ENCODE measurements at places on chromosomes 2 and 18.

DNA sequence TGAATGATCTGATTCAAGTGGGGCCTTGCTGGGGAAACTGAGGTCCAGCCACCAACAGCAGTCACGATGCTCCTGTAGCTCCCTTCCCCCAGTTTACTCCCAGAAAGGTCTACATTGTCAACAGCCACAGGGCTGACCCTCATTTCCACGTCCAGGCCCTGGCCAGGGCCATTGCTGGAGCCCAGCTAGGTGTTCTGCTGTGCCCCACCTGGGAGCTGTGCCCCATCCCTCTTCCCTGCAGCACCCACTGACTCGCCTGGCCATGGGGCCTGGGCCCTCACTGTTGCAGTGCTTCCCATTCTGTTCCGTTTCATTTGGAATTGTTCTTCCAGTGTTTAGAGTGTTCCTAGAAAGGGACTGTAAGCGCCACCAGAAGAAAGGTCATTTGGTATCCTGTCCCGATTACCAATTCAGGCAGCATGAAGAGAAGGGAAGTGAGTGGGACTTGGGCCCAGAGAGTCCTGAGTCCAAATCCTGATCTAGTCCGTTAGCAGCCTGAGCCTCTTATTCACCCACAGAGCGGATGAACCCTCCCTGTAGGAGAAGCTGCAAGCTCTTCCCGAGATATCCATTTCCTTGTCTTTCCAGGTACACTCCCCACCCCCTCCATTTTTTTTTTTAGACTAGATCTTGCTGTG, 73.1 kb upstream of the HPCAL1 start:
- ATAC-seq = no peak

- ATAC-seq = no peak
These were observed at the start of gene SCYGR4 for GRCh38 chr2:227617316-227618230. Gene SCYGR4, plus strand, starts transcription at chr2:227617498. Its CDS starts 0 bp downstream, at chr2:227617498.

GRCh38 chr18:14092625-14093306, 39.5 kb downstream of the ZNF519 start:
- no peak for ATAC-seq

GRCh38 chr2:29065068-29065811, 9.1 kb downstream of the PCARE start:
- peak; percentile 19 for ATAC-seq

GRCh38 chr18:79453816-79454735, 58.3 kb downstream of the NFATC1 start:
- ATAC-seq = peak; percentile 50

DNA sequence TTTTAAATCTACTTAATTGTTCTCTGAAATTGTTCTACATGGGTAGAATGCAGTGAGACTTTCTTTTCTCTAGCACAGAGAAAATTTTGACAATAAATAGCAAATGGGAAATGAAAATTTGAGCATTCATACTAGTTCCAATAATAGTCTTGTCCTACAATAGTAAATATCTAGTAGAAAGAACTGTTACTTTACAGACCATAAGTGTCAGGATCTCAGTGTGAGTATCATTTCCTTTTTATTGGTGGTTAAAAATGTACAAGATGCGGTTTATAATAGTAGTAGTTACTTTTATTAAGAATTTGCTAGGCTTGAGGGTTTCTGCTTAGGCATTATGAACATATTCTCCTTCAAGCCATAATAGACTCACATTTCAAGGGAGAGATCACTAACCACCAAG, 43.2 kb downstream of the KCNE4 start:
- ATAC-seq = no peak

GRCh38 chr2:151851761-151852160, 23.5 kb upstream of the ARL5A start:
- ATAC-seq = no peak

- ATAC-seq = no peak
These were observed 7.3 kb downstream of the TNFRSF11A start for GRCh38 chr18:62332431-62332830.

DNA sequence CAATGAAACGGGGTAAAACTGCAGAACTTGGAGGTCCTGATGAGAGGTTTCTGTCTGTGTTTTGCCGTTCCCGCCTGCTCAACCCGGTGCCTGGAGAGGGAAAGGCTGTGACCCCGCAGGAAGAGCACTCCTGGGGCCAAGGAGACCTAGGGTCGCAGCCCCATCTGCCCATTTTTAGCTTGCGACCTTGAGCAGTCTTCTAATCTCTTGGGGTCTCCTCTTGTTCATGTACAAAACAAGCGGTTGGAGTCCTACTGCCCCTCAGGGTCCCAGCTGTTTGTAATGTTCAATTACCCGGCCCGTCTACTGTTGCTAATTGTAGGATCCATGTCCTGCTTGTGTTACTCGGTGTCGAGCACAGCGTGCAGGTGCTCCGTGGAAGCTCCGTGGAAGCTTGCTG, 104.5 kb downstream of the PTGR3 start:
- no peak for ATAC-seq

GRCh38 chr2:128451084-128452023, 132.7 kb upstream of the HS6ST1 start:
- no peak for ATAC-seq

DNA sequence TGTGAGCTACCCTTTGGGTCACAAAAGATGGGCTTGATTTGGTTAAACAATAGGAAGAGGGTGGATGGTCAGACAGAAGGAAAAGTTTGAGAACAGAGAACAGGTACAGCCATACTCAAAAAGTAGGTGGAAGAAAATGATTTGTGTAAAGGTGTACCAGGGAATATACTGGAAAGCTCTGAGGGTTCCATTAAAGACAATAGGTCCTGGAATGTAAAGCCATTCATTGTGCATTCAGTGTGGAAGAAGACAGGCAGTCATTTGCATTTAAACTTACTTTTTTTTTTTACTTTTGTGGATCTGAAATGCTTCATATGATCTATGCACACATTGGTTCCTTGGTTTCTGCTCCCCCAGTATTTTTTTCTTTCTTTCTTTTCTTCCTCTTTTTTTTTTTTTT, 581.4 kb upstream of the PIK3C3 start:
- no peak for ATAC-seq

- ATAC-seq = no peak
These were observed 105.6 kb upstream of the STK17B start for GRCh38 chr2:196277002-196277401.
